Iris pigment epithelial cell (primary cell): ENCODE measurements at places on chromosomes 11 and 22.

DNA sequence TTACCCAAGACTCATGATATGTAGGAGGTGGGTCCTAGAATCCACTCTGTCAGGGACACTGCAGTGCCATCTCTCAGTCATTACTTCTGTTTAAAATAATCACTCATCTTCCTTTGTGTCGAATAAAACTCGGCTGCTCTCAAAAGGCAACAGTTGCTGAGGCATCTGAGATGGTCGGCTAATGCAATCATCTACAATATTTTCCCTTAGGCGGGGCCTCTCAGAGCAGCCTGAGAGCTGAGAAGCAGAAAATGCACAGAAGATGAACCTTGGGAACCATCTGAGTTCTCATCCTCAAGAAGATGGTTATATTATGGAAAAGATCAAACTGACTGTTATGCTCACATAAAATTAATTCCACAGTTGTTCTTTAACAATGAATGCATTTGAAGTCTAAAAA, 1518.2 kb upstream of the TENM4 start:
- DNase-seq: no peak

GRCh38 chr11:77182542-77183430, 54.7 kb downstream of the MYO7A start:
- no peak for DNase-seq

GRCh38 chr22:38696606-38697424, 3.9 kb downstream of the JOSD1 start:
- DNase-seq: peak; percentile 90

DNA sequence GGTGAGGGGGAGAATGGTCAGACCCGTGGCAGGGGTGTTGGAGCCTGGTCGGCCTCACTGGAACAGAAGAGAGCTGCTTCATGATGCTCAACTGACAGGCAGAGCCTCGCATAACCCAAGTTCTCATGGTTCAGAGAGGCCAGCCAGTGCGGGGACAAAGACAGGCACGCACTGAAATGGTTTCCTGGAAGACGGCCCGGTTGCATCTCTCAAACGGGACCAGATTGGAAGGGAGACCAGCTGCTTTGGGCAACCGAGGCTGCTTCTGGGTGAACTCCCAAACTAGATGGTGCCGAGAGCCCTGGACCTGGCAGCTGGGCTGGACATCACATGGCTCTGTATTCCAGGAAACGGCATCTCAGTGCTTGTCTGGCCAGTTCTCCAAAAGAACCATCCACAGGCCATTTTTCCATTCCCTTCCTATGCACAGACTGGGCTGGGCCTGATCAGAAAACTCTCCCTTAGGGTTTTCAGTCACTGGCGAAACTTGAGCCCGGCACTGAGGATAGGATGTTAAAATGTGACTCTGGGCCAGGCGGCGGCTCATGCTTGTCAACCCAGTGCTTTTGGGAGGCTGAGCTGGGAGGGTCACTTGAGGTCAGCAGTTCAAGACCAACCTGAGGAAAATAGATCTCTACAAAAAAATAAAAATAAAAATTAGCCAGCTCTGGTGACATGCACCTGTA, 80.1 kb upstream of the PRODH start:
- DNase-seq: no peak

GRCh38 chr22:45429424-45429823, 15.9 kb downstream of the RIBC2 start:
- DNase-seq: no peak

DNA sequence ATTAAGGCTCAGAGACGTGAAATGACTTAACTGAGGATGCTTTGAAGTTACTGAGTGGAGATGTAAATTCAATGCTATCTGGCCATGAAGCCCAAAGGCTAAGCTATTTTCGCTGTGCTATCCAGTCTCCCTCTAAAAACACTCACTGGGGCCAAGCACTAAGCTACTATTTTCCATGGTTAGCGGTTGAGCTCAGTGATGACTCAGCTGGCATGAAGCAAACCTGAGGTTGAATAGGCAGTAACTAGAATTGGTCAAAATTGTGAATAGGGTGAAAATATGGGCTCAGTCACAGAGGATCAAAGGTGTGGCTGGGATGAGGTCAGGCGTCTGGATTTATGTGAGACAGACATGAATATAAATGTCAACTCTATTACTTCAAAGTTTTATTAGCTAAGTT, 564.2 kb upstream of the KIRREL3 start:
- DNase-seq: no peak

DNA sequence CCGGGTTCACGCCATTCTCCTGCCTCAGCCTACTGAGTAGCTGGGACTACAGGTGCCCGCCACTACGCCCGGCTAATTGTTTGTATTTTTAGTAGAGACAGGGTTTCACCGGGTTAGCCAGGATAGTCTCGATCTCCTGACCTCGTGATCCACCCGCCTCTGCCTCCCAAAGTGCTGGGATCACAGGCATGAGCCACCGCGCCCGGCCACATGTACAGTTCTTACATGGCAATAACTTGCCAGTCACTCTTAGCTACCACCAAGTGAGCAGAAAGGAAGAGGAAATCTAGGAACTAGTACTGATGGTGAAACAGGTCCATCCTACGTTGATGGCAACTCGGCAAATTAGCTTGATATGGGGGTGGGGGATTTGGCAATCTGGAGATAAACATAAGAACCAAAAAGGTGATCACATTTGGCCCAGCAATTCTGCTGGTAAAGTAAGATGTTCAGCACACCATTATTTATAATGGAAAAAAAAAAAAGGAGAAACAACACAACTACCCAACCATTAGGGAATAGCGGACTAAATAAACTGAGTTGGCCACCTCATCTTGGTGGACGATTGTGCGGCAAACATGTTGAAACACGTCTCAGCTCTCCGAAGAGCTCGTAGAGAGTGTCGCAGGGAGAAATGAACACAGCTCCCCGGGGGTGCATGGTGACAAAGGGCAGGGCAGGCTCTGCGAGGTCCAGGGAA, 5.3 kb downstream of the NLRP6 start:
- no peak for DNase-seq

DNA sequence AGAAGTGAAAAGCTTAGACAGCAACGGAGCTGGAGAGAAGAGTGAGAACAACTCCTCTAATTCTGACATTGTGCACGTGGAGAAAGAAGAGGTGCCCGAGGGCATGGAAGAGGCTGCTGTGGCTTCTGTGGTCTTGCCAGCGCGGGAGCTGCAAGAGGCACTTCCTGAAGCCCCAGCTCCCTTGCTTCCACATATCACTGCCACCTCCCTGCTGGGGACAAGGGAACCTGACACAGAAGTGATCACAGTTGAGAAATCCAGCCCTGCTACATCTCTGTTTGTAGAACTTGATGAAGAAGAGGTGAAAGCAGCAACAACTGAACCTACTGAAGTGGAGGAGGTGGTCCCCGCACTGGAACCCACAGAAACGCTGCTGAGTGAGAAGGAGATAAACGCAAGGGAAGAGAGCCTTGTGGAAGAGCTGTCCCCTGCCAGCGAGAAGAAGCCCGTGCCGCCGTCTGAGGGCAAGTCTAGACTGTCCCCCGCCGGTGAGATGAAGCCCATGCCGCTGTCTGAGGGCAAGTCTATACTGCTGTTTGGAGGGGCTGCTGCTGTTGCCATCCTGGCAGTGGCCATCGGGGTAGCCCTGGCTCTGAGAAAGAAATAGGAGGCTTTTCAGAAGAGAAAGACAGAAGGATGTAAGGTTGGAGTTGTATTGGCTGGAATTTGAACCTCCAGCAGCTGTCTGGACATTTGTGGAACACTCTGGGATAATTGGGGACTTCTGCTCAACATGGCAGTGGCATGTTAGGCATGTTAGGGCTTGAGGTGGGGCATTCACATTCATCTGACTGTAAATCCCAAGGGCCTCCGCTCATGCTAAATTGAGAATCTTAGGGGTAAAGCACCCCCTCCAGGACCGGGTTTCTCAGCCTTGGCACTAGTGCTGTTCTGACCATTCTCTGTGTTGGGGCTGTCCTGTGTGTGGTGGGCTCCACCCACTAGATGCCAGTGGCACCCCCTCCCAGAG, 47.1 kb downstream of the BID start:
- DNase-seq: no peak

GRCh38 chr22:41178425-41178975, 26.6 kb upstream of the L3MBTL2 start:
- no peak for DNase-seq

DNA sequence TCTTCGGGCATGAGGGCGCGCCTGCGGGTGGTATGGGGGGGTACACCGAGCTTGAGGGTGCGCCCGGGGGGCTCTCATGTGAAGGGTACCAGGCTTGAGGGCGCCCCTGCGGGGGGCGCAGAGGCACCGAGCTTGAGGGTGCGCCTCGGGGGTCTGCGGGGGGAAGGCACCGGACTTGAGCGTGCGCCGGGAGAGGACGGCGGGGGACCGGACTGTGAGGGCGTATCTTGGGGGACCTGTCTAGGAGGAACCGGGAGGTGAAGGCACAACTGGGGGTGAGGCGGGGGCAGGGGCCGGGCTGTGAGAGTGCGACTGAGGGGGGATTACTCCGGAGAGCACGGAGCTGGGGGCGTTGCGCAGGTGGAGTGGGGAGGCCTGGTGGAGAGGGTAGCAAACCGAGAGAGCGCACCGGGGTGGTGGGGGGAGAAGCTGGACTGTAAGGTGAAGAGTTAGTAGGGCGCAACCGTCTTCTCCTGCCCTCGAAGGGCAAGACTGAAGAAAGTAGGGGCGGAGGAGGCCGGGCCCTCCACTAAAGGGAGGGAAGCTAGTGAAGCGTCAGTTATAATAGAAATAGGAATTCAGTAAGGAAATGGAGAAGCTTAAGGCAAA, 1.1 kb upstream of the DDX6 start:
- peak; percentile 32 for DNase-seq

DNA sequence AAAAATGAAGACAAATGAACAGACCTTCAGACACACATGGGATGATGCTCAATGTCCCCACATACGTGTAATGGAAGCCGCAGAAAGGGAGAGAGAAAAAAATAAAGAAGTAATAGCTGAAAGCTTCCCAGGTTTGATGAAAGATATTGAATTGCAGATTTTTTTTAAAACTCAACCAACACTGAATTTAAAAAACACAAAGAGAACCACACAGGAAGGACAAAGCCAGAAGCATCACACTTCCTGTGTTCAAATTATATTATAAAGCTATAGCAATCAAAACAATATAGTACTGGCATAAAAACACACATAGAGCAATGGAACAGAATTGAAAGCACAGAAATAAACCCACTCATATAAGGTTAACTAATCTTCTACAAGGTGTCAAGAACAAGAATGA, 26.5 kb downstream of the TMEM45B start:
- DNase-seq: no peak

GRCh38 chr22:50613291-50613981, 12.8 kb downstream of the MAPK8IP2 start:
- no peak for DNase-seq

DNA sequence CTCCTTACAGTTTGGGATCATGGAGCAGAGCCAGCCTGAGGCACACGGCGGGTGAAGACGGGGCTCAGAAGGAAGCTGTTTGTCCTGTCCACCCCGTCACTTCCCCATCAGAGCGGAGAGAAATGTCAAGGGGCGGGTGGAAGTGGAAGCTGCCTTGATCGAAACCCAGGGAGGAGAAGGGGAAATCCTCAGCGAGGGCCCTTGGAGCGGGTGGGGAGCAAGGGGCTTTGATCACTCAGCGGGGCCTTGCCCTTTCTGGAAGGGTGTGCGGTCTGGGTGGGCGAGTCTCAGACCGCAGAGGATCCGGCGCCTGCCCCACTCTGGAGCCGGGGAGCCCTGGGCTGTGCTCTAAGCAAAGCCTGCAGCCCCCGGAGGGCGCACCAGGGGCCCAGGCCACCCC, 320.4 kb downstream of the NTM start:
- DNase-seq: no peak

- DNase-seq: no peak
These were observed 239.9 kb upstream of the RAG2 start for GRCh38 chr11:36837831-36838437.

DNA sequence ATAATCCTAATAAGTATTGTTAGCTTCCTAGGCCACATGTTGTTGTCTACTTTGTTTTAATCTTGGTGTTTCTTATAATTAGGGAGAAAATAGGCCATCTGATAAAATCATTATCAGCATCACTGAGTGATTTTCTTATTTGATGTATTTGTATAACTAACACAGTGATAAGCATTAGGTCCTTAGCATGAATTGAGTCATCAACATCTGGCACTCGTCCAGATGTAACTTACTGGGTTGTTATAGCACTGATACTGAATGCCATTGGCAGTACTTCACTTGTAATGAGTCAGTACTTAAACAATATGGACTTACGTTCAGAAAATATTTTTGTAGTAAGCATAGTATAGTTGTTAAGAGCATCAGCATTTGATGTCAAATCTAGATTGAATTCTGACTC, 16.2 kb downstream of the API5 start:
- DNase-seq: peak; percentile 98

GRCh38 chr11:125929445-125930075, 16.3 kb upstream of the VSIG10L2 start:
- DNase-seq: no peak

DNA sequence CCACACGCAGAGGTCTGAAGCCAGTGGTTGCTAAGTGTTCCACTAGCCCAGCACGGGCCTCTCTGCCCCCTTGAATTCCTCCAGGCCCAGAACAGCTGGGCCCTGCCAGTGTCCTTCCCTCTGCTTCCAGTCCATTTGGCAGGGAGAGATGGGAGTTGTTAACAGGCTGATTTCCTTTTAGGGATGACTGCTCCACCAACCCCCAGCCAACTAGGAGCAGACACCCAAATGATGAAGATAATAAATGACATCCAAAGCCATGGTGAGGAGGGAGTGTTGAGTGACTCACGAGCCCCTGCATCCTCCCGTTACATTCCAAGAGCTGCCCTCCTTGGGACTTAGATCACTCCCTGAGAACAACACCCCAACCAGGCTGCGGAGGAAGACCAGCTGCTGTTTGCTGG, 20.6 kb downstream of the PARVA start:
- peak; percentile 90 for DNase-seq

DNA sequence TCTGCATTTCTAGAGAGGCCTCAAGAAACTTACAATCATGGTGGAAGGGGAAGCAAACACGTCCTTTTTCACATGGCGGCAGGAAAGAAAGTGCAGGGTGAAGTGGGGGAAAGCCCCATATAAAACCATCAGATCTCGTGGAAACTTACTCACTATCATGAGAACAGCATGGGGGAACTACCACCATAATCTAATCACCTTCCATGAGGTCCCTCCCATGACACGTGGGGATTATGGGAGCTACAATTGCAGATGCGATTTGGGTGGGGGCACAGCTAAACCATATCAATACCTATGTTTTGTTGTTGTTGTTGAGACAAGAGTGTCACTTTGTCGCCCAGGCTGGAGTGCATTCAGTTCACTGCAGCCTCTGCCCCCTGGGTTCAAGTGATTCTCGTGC, 29.9 kb downstream of the SFI1 start:
- DNase-seq: no peak

- no peak for DNase-seq
These were observed 171.1 kb downstream of the CEP164 start for GRCh38 chr11:117498791-117499190.

DNA sequence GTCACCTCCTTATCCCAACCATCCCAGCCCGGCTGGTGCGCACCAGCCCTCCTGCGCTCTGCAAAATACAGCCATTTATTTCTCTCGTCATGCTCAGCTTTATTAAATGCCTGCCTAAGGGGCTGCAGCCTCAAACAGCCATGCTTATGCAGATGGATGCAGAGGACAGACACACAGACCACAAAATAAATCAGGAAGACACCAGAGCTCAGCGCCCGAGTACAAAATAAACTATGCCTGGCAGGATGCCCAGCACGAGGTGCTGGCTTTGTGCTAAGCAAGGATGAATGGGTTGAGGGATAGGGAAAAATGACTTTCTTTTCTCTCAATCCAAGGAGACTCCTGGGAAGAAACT, 70.5 kb downstream of the RPUSD4 start:
- DNase-seq: peak; percentile 43
